H9 (cell line): ENCODE measurements at places on chromosomes 7 and 10.
A peak's percentile ranks its signal among the peaks of the same experiment; 100 is the strongest.

- DNase-seq: peak; percentile 95
These were observed 356 bp upstream of the NDUFB2 start for GRCh38 chr7:140696024-140696679.

DNA sequence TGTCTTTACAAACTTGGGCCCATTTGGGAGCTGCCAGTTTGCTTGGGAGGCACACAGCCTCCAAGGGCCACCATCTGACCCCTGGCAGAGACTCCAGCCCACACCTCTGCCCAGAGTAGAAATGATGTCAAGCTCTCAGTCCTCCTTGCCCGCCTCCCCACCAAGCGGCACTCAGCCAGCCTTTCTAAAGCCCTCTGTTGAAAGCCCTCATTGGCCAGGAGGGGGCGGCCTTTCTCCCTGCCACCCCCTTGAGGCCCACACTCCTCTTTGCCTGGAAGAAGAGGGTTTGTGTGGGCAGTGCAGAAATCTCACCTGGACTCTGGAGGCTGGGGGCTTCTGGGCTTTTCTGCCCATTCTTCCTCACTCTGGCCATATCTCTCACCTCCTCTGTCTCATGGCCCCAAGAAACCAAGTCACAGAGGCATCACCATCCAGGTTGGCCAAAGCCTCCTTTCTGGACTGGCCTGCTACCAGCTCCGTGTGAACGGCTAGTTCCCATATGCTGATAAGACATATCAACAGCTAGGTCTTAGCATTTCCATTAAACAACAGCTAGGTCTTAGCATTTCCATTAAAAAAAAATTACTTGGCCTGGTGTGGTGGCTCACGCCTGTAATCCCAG lies 36.1 kb downstream of the UBTD1 start:
- peak; percentile 78 for DNase-seq

GRCh38 chr7:1255080-1255816 lies 22.6 kb downstream of the UNCX start:
- DNase-seq: no peak

- DNase-seq: no peak
These were observed 15.3 kb upstream of the THSD7A start for GRCh38 chr7:11847336-11847735.

DNA sequence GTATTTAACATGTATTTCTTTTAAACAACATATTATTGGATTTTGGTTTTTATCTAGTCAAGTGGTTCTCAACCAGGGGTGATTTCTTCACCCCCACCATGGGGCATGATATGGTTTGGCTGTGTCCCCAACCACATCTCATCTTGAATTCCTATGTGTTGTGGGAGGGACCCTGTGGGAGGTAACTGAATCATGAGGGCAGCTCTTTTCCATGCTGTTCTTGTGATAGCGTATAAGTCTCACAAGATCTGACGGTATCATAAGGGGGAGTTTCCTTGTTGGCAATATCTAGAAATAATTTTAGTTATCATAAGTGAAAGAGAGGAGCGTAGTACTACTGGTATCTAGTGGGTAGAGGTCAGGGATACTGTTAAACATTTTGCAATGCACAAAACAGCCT lies 37.6 kb downstream of the TMEM168 start:
- DNase-seq: no peak

DNA sequence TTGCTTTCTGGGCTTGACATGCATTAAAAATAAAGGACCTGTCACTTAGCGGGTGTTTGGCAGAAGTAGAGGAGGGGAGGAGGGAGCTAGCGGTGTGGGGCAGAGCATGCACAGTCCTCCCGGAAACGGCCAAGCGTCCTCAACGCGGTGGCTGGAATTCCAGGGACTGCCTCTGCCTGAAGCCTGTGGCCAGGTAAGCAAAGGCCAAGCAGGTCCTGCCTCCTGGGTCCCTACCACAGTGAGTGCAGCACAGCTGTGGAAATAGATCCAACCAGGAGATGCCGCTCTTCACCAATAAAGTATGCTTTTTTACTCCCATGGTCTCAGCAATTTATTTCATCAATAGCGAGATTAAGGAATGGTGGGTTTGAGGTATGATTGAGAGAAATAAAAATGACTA lies 323.4 kb downstream of the WDR37 start:
- DNase-seq: peak; percentile 81

GRCh38 chr7:36298106-36298505 lies 91.6 kb upstream of the ANLN start:
- DNase-seq: no peak

GRCh38 chr10:125133696-125134482 lies 26.5 kb downstream of the CTBP2 start:
- no peak for DNase-seq
